ENCODE measurements at places on chromosomes 6 and 20. TPM values are rescaled to one million over a fixed set of nuclear protein-coding genes. Genes with fewer than 3 reads are reported as not detected.

Gene DAAM2
- 446 TPM for total RNA-seq

Gene ATP6V1G2
- 2.3 TPM for total RNA-seq

Gene MICAL1
- total RNA-seq, result 23.3 TPM

Gene PTGIS
- total RNA-seq, result 135 TPM

Gene CAGE1
- not detected for total RNA-seq

Gene TNNC2
- total RNA-seq, result 3.1 TPM

Gene LRRC73
- 0.50 TPM for total RNA-seq

Gene HNF4A
- not detected for total RNA-seq

Gene CLPSL2
- total RNA-seq, result not detected

Gene TNF
- total RNA-seq, result not detected

- no peak for DNase-seq
Measured at GRCh38 chr6:1820714-1821113, 211.0 kb downstream of the FOXC1 start.

GRCh38 chr6:6569811-6570164 lies 18.7 kb upstream of the LY86 start:
- DNase-seq, result no peak

DNA sequence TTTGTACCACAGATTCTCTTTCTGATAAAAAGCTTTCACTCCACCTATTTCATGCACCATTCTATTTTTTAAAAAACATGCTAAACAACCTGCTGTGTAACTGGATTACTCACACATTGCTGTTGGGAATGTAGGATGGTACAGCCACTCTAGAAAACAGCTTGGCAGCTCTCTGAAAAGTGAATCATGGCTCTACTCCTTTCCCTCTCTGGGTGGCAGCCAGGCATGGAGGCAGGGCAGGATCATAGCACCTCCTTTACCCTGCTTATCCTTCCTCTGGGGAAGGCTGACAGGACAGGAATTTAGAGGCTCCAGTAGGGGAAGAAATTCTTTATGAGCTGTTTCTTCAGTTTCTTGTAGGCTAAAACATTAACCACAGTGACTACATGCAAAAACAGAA lies 6.7 kb upstream of the VNN2 start:
- no peak for DNase-seq

GRCh38 chr6:90425161-90425641 lies 128.6 kb upstream of the BACH2 start:
- no peak for DNase-seq

DNA sequence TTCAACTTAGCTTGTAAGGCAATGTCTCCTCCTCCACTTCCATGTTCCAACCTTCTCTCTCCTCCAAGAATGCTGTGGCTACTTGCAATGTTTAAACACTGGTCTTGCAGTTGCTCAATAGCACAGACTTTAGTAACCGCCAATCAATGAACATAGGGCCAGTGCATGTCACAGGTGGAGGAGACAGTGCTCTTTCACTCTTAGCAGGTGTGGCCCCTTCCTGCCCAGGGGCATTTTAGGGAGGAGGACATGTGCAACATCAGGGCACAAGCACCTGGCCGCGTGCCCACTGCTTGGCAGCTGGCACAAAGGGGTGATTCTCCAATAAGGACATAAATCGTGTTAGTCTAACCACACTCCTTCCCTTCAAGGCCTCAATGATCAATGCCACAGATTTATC lies 41.3 kb downstream of the ADGRF1 start:
- DNase-seq, result no peak

DNA sequence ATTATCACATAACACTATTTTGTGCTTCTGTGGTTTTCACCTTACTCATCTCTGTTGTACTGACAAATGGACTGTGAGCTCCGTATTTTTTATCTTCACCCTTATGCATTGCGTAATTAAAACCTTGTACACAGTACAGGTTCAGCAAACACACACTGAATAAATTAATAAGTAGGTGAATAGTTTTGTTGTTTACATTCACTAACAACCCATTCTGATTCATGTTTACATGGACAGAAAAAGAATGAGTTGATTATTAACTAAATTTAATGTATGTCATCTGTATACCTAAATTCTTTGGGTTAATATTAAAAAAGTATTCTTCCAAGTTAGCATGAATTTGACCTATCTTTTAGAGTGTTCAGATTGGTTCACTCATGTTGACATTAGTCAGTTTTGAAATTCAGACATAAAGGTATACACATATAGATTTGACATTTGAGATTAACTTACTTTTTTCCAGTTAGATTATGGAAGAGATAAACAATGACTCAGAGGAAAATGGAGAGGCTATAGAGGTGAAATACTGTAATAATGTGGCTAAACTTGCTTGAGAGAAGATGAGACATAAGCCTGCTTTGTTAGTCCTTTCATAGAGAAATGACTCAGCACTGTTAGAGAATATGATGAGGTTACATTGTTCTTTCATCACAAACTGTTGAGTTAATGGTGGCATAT lies 541.7 kb upstream of the FLRT3 start:
- DNase-seq, result no peak

- DNase-seq, result no peak
Measured at GRCh38 chr20:55755411-55755810, 249.9 kb downstream of the CBLN4 start.

- DNase-seq, result no peak
Measured at GRCh38 chr6:31057426-31058003, 47.2 kb downstream of the MUC22 start.

- DNase-seq, result no peak
Measured at GRCh38 chr20:36144336-36144735, 10.2 kb upstream of the EPB41L1 start.

GRCh38 chr6:31582230-31582643 lies at the start of gene LTB:
Gene LTB, minus strand, starts transcription at chr6:31582424. Its CDS starts 7 bp downstream, at chr6:31582417.
- DNase-seq, result no peak

GRCh38 chr6:42226645-42227143 lies 9.0 kb upstream of the MRPS10 start:
- no peak for DNase-seq

DNA sequence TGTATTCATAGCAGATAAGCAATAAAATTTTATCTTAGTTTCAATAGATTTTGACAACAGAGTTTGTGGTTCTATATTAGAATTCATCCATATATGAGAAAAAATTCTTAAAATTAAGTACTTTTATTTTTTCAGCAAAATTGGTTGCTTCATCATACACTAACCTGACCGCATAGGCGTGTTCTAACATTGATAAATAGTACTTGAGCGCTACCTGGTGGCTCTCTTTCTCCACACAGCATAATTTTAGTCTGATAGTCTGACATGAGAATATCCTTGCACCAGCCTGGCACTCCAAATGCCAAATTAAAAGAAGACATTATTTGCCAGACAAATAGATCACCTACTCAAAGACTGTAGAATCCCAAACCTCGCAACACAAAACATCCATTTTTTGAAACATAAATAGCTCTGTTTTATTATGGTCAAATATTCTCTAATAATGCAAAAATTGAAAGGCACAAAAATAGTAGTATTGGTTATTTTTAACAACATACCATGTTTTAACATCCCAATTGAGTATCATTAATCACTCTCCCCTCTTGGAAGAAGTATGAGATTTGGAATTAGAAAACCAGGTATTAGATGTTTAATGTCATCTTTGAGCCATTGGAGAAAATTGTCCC lies 33.0 kb upstream of the FILIP1 start:
- DNase-seq, result no peak

- DNase-seq, result no peak
Measured at GRCh38 chr6:64874776-64875175, 832.2 kb downstream of the EYS start.

GRCh38 chr20:2706688-2707352 lies 14.2 kb downstream of the EBF4 start:
- DNase-seq, result peak; percentile 89

DNA sequence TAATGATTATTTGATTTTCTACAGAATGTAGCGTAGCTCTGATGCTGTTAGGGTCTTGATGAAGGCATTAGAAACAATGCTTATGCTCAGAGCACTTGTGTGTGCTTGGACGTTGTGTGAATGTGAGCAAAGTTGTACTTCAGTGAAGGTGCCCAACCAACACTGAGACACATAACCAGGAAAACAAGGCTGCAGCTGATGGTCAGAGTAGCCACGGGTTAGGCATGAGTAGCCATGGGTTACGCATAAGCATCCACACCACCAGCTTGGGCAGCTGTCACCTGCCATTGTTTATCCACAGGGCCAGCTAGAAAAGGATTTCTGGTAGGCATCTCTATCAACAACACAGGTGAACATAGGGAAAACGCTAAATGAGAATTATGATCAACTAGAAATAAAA lies 326.6 kb downstream of the NRN1 start:
- DNase-seq, result no peak

- no peak for DNase-seq
Measured at GRCh38 chr6:18444111-18444510, 57.0 kb downstream of the RNF144B start.

GRCh38 chr6:141123497-141123896 lies 1009.2 kb upstream of the GJE1 start:
- DNase-seq, result no peak

DNA sequence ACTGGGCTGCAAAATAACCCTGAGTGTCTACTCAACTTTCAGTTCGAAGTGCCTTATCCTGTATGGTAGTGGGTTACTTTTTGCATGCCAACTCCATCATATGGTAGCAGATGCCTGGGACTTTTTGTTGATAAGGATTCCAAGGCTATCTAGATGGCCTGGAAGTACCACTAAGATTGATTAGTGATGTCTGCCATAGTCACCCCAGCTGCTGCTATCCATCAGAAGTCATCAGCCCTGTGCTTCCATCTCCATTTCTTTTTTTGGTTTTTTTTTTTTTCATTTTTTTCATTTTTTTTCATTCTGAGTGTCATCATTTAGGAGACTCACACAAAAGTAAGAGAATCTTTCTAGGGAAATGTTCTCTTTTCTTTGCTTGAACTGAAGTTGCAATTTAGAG lies 217.4 kb upstream of the PLCB4 start:
- DNase-seq, result no peak

DNA sequence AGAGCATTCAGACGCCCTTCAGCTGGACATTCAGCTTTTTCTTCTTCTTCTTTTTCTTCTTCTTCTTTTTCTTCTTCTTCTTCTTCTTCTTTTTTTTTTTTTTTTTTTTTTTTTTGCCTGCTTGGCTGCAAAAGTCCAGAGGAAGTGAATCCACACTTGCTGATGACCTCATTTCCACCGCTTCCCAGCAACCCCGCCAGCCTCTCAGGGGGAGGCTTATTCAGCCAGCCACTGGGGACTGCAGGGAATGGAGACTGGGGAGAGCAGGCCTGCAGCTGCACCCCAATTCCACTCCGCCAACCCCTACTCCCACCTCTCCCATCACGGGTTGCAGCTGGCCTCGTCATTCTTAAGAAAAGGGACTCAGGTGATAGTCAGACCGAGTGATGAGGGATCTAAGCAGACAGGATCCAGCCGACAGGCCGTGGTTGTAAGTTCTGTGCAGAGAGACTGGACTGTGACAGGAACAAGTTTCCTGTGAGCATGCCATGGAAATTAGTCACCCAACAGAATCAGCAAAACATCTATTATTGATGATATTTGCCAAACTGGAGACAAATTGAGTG lies 59.0 kb upstream of the QKI start:
- no peak for DNase-seq

DNA sequence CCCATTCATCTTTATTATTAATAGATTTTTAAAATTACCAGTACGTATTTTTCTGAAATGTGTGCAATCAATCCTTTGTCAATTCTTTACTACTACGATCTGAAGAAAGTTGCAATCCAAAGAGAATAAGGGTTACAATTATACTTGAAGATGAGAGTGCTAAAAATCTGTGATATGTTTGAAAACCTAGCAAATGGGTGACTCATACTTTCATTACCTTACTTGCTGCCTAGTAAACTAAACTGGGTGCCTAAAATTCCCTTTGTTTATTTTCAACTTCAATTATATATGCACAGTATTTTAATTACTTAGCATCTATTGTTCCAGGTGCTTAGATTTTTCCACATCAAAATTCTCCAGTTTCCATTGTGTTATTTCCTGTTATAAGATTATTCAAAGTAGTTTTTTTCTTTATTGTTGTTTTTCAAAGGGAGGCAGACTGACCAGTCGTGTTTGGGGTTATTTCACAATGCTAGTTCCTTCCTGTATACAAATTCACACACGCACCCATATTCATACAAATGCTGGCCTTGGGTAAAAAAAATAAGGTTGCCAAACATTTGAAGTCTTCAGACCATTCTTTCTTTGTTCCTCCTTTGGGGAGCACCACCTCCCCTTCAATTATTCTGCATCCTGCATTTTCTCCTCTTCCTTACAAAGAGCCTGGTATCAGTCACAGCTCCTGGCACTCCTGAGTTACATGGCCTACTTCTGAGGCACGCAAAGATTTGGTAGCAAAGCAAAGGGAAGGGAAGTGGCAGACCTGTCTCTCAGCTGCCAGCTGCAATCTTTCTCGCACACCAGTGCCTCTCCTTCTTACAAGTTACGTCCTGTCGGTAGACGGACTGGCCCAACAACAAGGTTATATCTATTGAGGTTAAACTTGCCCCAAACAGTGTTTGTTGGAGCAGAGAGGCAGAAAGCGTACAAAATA lies 16.2 kb upstream of the FAM135A start:
- no peak for DNase-seq

GRCh38 chr6:148530976-148531375 lies 188.3 kb downstream of the SASH1 start:
- DNase-seq, result no peak

All from esophagus muscularis mucosa (tissue), 4 donors.